ENCODE measurements at places on chromosomes 3 and 15.

- no peak for DNase-seq
These were observed 255.6 kb upstream of the KCNH8 start for GRCh38 chr3:18892756-18893155.

GRCh38 chr3:197950677-197951061, 679 bp downstream of the RPL35A start:
- DNase-seq, result no peak

DNA sequence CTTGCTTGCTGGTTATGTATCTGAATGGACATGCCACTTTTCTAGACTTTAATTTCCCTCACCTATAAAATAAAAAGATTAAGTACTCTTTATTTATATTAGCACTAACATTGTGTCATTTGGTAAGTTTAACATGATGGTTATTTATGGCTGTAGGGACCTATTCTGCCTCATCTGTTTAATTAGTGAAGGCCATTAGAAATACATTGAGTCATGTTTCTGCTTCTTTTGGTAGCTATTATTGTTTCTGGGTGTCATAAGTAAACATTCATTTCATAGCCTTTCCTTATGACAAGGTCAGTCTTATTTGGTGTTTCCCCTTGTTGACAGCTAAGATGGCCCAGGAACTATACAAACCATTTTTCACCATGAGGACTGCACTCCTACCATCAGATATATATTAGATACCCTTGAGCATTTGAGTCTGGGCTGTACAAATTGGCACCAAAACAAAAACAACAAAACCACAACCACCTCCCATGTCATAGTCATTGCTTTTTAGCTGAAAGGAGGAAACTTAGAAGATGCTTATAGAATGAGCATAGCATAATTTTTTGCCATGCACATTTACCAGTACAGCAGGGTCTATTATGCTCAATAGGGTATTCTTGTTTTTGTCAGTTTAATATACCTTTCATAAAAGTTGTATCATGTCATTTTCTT, 39.3 kb downstream of the SRP14 start:
- DNase-seq, result no peak

- DNase-seq, result no peak
These were observed 272.5 kb upstream of the ARHGEF26 start for GRCh38 chr3:153848702-153849101.

- no peak for DNase-seq
These were observed 32.3 kb downstream of the VGLL4 start for GRCh38 chr3:11611341-11611799.

DNA sequence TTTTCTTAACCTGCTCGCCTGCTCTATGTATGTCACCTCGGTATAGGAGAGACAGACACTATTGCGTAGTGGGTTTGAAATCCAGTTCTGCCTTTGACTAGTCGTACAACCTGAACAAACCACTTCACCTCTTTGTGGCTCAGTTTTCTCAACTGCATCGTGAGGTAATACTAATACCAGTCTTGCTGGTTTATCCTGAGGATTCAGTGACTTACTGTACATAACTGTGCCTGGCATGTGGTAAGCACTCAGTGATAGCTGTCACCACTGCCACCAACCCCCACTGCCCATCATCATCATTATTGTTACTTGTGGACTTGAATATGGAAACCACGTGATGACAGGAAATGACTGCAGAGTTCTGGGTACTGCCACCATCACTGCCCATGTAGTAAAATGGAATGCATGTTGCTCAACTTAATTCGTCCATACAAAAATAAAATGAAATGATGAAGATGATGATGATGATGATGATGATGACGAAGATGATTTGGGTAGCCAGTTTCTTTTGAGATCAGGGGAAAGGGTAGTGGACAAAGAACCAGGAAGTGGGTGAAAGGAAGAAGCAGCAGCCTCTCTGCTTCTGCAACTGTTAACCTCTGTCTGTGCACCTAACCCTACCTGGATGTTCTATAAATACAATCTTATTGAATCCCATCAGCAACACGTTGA, 228.1 kb downstream of the FEZF2 start:
- no peak for DNase-seq

DNA sequence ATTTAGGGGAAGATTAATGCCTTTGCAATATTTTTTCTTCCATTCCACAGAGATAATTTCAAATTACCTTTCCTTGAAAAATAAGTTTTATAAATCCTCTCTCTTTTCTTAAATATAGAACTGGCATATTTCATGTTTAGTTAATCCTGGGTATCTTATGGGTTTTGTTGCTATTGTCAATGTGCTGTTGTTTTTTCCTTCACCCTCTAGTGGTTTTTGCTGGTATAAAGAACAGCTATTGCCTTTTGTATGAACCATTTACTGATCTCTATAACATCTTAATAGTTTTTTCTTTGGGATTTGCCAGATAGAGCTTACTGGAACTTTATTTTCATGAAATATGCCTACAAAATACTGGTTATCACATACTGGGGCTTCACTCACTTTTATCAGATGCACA, 359.6 kb upstream of the DPPA4 start:
- no peak for DNase-seq

GRCh38 chr3:71499227-71499876, 84.2 kb downstream of the FOXP1 start:
- no peak for DNase-seq

DNA sequence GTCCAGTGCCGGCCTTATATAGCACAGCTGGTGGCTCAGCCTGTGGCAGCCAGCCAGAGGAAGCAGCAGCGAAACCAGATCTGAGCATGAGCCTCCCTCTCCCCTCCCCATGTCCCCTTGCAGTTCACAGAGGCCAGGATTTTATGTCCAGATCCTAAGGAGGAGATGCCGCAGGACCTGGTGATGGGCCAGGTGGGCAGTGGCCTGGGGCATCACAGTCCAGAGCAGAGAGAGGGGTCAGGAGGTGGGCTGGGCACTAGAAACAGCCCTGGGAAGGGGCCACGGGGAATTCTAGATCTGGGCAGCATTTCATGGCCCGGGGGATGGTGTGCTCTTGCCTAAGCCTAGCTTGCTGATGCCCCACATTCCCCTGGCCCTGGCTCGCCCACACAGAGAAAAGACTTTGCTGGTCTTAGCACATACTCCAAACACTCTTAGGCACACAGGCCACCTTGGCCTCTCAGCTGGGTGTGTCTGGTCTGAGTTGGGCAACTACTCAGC, 259 bp upstream of the CILP start:
- no peak for DNase-seq

DNA sequence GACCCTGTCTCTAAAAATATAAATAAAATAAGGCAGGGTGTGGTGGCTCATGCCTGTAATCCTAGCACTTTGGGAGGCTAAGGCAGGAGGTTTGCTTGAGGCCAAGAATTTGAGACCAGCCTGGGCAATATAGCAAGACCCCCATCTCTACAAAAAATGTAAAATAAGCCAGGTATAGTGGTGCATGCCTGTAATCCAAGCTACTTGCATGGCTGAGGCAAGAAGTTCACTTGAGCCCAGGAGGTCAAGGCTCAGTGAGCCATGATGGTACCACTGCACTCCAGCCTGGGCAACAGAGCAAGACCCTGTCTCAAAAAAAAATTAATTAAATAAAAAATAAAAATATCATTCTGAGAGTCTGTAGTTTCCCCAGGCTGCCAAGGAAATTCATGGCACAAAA, 4.1 kb upstream of the JAGN1 start:
- DNase-seq, result no peak

DNA sequence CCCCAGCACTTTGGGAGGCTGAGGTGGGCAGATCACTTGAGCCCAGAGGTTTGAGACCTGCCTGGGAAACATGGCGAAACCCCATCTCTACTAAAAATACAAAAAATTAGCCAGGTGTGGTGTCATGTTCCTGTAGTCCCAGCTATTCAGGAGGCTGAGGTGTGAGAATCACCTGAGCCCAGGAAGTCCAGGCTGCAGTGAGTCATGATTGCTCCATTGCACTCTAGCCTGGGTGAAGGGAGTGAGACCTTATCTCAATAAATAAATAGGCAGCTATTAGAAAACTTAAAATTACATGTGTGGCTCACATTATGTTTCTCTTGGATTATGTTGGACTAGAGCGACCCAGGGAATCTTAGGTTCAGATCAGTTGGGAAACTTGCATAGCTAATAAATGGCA, 69.7 kb downstream of the RPLP1 start:
- no peak for DNase-seq

DNA sequence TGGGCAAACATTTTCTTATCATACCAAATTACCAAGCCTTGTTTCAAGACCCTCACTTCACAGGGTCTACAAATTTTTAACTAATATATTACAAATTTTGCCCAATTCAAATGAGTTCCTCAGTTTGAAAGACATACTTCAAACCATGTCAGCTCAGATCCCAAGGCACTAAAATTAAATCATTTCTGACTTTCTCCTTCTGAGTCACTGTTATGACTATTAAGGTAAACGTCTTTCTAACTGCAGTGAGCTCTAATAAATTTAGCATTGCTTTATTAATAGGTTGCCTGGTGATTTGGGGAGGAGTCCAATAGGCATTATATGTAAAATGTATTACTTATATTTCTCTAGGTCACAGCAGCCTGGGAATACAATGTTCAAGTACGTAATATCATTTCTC, 158.2 kb upstream of the ARHGEF26 start:
- no peak for DNase-seq

DNA sequence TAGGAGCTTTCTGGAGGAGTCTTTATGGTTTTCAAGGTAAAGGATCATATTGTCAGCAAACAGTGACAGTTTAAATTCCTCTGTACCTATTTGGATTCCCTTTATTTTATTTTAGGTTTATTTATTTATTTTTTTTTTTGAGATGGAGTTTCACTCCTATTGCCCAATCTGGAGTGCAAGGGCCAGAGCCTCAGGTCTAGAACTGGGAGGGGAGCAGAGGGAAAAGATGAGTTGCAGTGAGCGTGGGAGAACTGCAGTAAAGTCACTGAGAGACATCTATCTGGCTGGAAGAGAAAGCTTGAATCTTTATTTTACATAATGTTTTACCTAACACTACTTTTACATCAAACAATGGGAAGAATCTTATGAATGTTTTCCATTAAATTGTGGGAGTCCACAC, 49.5 kb upstream of the GK5 start:
- DNase-seq, result no peak

DNA sequence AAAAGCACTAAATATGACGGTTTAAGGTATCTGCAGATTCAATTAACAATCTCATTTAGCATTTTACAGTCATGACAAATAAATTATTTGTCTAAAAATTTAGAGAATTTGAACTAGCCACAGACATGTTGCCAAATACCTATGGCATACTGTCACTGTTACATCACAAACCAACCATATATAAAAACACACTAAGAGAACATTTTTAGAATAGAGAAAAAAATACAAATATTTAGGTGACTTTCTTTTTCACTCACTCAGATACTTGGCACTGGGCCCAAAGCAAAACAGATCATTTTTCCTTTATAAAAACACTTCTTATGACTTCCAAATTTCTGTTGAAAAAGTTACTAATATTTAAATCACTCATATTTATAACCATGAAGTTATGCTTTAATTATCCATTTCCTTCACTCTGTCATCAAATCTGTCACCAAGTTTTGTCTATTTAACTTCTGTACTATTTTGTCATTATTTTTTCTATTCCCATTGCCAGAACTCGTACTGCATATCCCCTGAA, 644.7 kb downstream of the OTOL1 start:
- no peak for DNase-seq

DNA sequence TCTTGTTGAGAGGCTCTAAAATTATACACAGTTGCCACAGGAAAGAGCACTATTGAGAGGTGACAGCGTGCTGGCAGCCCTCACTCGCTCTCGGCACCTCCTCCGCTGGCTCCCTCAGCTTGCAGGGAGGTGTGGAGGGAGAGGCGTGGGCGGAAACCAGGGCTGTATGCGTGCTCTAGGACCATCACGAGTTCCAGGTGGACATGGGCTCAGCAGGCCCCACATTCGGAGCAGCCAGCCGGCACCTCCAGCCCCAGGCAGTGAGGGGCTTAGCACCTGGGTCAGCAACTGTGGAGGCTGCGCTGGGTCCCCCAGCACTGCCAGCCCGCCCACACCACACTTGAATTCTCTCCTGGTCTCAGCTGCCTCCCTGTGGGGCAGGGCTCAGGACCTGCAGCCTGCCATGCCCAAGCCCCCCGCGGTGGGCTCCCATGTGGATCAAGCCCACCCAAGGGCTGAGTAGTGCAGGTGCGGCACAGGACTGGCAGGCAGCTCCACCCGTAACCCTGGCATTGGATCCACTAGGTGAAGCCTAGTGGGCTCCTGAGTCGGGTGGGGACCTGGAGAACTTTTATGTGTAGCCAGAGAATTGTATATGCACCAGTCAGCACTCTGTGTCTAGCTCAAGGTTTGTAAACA, 460.6 kb upstream of the ALCAM start:
- DNase-seq, result no peak

DNA sequence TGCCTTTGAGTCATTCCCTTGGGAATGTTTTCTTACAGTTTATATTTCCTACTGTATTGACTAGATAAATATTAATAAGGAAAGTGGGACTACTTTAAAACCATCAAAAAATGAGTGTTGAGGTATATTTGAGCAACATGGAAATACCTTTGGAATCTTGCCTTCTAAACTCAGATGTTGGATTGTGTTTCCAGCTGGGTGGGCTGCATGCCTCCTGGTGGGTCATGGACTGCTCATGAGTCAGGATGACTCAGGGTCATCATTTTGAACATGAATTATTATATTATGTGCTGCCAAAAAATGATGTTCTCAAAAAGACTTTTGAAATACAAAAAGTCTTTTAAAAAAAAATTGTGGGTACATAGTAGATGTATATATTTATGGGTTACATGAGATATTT, 41.1 kb upstream of the APH1B start:
- DNase-seq, result no peak

DNA sequence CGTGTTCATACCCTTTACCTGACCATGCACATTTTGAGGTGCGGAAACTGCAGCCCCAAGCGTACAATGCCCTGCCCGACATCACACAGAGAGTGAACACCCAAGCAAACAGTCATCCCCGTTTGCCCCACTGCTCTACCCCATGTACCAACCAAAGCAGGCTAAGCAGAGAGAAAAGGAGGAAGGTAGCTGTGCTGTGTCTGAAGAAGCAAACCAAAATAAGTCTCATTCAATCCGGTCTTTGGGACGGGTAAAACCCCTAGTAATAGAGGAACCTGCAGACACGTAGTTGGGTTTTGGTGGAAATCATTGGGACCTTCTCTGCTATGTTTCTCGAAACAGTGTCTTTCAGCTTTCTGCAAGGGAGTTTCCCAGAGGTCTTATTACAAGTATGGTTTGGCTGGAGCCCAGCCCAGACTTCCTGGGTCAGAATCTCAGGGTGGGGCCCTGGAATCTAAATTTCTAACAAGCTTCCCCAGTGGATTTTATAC, 164.6 kb upstream of the HES1 start:
- DNase-seq, result no peak

GRCh38 chr3:115671761-115672455, 48.6 kb downstream of the GAP43 start:
- DNase-seq, result no peak

All from activated naive CD4-positive, alpha-beta T cell (primary cell).